ENCODE measurements at places on chromosomes 11 and 22.
A peak's percentile ranks its signal among the peaks of the same experiment; 100 is the strongest.

DNA sequence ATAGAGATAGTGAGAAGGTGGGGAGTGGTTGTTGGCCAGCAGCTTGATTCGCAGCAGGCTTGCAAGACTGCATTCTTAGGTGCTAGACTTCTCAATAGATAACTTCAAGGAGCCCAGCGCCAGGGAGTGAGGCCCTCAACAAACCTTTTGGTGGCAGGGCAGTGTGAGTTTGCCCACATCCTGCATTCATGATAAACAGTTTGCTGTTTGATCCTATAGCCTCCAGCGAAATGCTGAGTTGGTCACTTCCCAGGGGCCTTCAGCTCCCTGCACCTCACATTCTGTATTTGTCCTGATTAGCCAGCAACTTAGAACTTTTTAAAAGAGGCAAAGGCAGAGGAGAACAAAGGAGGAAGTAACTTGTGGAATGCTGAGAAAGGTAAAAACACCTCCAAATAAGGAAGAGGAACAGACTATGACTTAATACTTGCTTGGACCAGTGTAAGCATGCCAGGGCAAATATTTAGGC is 25.1 kb downstream of the OR10A6 start:
- DNase-seq, result no peak

DNA sequence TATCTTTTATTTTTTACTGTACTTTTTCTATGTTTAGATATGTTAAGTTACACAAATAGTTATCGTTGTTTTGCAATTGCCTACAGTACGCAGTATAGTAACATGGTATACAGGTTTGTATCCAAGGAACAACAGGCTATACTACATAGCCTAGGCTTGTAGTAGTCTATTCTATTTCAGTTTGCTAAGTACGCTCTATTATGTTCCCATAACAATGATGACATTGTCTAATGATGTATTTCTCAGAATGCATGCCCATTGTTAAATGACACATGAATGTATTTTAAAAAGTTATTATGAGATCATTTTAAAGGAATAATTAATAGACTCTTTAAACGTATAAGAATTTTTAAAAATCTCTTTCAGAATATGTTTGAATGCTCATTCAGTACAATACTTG is 696.7 kb upstream of the CCDC90B start:
- DNase-seq, result no peak

DNA sequence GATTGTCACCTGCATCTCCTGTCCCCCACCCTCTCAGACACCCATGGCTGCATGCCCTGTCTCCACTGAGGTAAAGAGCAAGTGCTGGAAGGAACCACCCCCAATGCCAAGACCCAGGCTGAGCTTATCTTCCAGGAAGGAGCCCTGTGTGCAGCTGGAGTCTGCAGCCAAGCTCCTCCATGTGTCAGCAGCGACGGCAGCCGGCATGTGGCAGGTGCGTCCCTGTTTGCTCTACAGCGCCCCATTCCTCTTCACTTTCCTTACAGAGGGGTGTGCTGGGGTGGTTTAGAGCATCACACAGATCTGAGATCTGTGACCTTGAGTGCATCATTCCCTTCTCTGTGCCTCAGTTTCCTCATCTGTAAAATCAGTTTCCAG is 7.7 kb upstream of the MN1 start:
- no peak for DNase-seq

DNA sequence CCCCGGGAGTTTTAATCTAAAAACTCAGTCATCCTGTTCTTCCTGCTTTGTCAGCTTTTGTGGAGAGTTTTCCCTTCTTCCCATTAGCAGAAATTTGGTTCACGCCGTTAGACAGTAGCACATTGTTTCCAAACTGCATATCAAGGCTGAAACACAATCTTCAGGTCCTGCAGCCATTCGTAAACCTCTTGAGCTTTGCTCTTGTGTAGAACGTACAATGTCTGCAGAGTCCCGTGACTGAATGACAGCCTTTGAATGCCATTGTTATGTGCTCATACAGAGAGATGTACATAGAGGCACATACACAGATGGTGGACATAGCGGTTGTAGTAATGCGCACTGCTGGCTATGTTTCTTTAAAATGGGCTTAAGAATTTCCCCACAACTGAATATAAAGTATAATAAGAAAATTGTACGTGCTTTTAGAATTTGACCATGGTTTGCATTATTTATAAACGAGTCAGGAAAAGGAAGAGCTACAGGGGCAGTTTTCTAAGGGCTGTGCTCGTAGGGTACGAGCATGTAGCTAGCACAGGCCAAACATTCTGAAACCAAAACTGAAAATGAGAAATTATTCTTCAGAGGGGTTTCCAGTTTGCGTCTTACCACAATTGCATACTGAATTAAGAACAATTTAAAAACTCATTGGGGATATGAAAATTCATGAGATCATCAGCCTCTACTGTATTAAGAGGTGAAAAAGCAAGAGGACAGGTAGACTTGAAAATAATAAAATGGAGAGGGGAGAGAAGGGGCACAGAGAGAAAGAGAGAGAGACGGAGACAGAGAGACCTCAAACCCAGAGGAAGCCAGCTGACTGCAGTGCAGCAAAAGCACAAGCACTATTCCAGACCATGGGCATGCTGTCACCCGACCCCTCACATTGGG is 310.1 kb downstream of the CADM1 start:
- no peak for DNase-seq

- DNase-seq, result no peak
Measured at GRCh38 chr22:29831958-29832357, 6.1 kb downstream of the ASCC2 start.

DNA sequence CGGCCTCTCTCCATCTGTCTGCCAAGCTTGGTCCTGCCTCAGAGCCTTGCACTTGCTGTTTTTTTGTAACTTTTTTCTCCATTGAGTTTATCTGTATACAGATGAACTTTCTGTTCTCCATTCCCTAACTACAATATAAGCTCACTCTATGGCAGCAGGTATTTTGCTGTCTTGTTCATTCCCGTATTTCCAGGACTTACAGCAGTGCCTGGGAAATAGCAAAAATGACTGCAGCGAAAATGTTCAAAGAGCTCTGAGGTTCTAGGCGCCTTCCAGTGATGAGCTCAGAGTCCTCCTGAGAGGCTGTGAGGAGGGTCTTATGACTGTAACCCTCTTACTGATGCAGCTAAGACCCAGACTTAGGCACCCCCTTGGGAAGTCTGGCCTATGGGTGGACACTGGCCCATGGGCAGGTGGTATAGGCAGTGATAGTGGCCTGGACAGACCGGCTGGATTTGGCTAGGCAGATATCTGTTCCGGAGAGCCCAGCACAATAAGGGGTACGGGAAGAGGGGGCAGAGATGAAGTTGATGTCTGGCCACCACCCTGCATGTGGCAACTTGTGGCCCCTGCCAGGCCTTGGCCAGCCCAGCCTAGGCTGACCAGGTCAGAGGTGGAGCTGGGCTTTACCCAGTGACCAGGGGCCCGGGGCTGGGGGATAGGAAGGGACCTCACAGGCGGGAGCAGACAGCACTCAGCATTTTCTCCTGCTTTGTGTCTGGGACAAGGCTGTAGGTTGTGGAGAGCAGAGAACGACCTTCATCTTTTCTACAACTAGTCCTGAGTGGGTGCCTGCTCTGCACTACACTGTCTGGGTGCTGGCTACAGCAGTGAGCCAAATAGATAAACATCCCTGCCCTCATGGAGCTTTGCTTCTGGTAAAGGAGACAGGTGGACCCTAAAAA is 4.6 kb downstream of the ATF4 start:
- DNase-seq, result no peak

- DNase-seq, result no peak
Measured at GRCh38 chr22:25509374-25509791, 55.1 kb upstream of the GRK3 start.

DNA sequence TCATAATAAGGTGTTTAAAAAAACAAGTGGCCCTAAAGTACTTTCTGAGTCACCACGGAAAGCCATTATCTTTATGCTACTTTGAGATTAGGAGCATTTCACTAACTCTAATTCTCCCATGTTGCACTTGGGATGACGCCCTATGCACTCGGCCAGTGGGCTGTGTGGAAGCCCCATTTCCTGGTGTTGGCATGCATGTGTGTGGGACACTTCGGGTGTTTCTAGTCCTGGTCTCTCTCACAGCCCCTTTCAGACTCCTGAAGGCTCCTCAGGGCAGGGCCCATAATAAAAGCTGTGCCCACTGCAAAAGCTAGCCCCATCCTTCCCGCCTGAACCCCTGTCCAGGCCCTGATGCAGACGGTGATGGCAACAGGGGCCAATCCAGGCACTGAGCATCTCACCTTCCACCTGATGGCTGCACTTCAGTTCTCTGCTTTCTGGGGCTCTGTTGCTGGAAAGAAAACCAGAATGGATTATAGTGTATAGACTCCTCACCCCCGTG is 14.9 kb upstream of the FXYD2 start:
- no peak for DNase-seq

- DNase-seq, result peak; percentile 24
Measured at GRCh38 chr22:46673662-46674236, 53.6 kb downstream of the GRAMD4 start.

GRCh38 chr11:38014405-38014804 is 1416.4 kb upstream of the RAG2 start:
- DNase-seq, result no peak

GRCh38 chr11:26993965-26994457 is at the start of gene FIBIN:
Gene FIBIN (plus strand): TSS chr11:26994112. CDS start chr11:26994527, 415 bp downstream.
- DNase-seq, result no peak

DNA sequence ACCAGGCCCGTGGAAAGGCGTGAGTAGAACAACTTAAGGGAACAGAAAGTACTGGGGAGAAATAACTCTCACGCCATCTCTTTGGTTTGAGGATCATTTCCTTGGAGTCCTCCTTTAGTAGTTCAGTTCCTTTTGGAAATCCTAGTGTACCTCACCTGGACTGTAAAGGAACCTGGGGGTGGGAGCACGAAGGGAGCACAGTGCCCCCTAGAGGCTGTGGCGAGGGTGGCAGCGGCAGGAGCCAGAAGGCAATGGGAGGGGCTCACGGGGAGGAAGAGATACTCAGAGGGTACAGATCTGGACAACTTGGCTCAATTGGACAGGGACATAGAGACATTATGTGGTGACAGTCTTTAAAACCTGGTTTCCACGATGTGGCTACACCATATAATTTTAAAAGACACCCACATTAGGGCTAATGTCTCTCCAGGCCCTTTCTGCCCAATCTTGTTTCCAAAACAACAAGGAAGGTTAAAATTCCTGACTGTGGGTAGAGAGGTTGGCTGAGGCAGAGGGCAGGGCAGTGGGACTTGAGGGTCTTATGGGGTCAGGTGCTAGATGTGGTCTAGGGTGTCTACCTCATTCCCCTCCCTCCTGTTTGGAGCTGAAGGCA is 87.0 kb downstream of the CSNK2A3 start:
- peak; percentile 68 for DNase-seq

DNA sequence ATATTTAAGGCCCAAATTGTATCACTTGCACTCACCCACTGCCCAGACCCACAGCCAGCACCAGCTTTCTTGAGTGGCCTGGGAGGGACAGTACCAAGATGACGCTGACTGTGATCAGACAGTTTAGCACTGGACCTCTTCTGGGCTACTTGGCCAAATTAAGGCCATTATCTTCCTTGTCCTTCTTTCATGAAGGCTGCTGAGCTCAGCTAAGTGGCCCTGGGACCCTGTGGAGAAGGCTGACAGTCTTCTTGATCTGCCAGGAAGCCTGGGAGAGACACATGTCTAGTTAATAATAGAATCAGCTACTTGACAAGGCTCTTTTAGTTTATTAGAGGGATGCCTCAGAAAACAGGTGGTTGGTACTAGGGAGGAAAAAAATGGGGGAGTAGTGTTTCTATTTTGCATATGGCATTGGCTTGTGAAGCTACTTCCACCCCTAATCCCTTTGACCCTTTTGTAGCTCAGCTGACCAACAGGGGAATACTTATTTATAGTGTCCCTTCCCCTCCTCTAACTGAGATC is 127.9 kb upstream of the NTM start:
- DNase-seq, result no peak

GRCh38 chr22:40519284-40519947 is 117.1 kb downstream of the MRTFA start:
- no peak for DNase-seq

DNA sequence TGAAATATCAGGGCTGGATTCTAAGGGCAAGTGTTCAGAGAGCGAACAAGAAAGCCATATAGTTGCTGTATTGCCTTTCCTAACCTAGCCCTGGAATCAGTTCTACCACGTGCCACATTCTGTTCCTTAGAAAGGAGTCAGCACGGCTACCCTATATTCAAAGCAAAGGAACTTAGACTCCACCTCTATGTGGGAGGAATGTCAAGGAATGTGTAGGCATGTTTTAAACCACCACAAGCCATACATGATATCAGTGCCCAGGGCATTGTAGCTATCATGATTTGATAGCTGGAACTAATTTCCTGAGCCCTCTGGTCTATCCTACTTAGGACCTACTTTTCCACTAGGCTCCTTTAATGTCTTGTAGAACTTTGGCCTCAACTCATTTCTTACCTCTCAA is 2.5 kb upstream of the EIF4ENIF1 start:
- DNase-seq, result no peak

DNA sequence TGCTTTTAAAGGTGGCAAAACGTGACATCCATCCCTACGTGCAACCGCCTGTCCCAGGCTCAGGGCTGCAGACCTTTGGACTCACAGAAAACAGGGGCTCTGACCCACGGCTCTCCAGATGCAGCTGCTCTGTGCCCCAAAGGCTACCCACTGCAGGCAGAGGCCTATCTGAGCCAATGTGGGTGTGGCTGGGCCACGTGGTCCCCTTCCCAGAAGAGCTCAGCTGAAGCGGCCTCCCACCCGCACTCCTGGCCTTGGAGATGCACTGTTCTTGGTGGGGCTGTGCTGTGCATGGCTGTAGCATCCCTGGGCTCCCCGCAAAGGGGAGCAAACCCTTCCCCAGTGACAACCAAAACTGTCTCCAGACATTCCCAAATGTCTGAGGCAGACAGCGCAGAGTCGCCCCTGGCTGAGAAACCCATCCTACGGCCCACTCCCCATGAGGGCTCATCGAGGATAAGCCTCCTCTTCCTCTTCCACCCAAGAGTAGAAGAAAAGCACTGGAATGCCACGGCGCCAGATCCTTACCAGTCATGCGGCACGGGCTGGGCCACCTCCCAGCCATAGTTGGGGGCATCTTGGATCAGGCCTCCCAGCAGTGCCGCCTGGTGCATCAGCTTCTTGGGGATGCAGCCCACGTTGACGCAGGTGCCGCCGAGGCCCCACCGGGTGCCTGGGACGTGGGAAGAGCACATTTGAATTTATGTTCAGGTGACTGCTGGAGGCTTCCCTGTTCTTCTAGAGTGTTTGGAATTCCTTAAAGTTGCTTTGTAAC is 23.1 kb upstream of the COMT start:
- no peak for DNase-seq

GRCh38 chr11:130638033-130638432 is 189.6 kb downstream of the ADAMTS15 start:
- no peak for DNase-seq

DNA sequence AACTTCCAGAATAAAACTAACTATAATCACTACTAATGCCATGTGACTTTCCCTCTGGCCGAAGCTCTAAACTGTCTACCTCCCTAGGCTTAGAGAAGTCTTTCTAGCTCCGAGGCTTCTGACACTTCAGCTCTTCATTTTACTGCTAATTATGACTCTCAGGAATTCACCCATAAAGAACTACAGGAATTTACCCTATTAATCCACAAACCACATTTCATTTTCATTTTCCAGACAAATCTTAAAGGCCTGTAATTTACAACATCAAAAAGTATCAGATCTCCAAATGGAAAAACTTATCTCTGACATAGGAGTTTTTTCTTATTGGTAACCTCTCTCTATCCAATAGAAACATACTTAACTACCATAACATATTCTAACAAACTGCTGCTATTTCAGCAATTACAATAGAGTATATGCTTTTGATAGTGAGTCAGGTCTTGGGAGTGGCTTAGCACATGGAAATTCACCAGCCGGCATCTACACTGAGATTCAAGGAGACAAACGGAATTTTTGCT is 33.4 kb downstream of the MRTFA start:
- no peak for DNase-seq

All from CD4-positive, alpha-beta T cell (primary cell).